Stimulated activated CD4-positive, alpha-beta T cell treated with anti-CD3 and anti-CD28 coated beads, Interleukin-12 subunit alpha, Interleukin-12 subunit beta, amount 100 ng/mL, for 24 hours (primary cell): ENCODE measurements at places on chromosomes 5 and 9.

GRCh38 chr5:600886-601541 is 11.1 kb upstream of the CEP72 start:
- no peak for DNase-seq

- DNase-seq = no peak
Observed at GRCh38 chr5:88679638-88680037, 203.3 kb downstream of the MEF2C start.

GRCh38 chr9:109993250-109993978 is 213.4 kb downstream of the PALM2AKAP2 start:
- DNase-seq = no peak

DNA sequence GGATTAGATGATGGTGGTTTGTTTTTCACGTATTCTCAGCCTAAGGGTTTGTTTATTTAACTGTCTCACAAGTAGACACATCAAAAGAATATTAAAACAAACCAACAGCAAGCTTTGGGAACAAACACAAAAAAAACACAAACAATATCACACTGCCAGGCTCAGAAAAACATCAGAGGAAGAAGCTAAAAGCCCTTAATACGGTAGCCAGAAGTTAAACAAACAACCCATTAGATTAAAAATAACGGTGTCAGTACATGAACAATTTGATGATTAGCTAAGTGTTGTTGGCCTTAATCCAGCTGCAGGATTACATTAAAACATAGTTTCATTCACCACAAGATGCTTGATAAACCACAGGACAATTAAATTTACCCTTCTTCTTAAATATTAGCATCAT is 15.9 kb upstream of the DMRT2 start:
- no peak for DNase-seq

- no peak for DNase-seq
Observed at GRCh38 chr5:135493406-135494180, 41.4 kb upstream of the TIFAB start.

DNA sequence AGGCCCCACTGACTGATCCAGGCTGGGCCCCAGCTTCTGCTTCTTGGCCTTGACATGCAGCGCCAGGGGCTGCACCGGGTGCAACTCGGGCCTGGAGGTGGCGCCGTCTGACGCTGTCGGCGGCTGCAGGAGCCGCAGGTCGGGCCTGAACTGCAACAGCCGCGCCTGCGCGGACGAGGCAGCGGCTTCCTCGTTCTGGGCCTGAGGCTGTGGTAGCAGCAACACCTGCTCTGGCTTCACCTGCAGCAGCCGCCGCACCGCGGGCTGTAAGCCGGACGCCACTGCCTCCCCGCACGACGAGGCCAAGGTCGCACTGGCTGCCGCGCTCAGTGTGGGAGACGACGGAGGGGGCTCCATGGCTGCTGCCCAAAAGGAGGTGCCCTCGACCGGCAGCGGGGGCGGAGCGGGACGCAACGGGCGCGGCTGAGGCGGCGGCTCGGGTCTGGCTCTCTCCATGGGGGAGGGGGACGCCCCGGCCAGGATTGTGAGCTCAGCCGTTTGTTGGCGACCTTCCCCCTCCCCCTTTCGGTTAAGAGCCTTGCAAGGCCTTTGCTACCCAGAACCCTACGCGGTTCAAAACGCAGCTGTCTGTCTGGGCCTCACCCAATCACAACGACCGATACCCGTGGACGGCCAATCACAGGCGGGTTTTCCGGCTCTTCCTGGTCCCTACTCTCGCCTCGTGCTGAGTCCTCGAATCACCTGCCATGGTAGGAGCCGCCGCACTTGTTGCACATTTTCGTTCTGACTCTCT is 438 bp downstream of the SOX30 start:
- DNase-seq = peak; percentile 67

DNA sequence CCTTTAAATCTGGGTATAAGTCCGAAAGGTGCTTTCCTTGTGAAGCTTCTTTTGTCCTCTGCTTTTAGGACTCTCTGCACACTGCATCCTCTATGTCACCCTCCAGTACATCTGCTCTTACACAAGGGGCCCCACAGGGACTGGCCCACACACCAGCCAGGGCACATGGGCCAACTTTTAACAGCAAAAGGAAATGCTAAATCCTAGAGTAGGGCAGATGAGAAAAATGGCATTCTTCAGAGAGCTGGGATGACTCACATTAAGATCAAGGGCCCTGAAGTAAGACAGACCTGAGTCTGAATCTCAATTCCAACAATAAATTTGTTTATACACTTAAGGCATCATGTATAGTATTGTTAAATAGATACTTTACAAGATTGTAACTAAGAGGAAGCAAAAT is 40.3 kb upstream of the CDKN2B start:
- DNase-seq = no peak

DNA sequence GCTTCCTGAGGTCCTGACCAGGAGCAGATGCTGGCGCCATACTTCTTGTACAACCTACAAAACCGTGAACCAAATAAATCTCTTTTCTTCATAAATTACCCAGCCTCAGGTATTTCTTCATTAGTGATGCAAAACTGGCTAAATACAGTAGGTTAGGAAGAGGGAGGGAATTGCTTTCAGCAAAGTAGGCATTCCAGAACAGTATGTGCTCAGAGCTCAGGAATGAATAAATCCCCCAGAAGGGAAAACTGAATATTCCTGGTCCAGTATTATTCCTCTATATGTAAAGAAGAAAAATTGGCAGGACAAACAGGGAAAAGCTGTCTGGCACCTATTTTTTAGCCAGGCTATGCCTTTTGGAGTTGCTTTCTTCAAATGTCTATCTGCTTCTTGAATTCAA is 577.1 kb downstream of the PSAT1 start:
- no peak for DNase-seq

DNA sequence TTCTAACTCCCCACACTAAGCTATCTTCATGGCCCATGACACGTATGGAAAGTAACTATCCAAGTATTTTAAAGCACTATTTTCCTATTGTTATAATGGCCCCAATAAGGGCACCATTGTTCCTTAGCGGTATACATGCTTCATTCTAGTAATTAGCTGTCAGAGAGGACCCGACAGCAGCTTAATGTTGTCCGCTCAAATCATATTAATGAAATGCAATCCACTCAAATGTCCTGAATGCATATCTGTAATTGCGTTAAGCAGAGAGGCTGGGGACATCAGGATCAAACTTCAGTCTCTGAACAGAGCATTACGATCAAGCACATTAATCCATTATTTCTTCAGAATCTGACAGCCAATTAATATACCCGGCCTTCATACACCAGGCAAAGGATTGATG is 139.7 kb downstream of the CRB2 start:
- DNase-seq = no peak
